ENCODE measurements at places on chromosomes 4 and X.

DNA sequence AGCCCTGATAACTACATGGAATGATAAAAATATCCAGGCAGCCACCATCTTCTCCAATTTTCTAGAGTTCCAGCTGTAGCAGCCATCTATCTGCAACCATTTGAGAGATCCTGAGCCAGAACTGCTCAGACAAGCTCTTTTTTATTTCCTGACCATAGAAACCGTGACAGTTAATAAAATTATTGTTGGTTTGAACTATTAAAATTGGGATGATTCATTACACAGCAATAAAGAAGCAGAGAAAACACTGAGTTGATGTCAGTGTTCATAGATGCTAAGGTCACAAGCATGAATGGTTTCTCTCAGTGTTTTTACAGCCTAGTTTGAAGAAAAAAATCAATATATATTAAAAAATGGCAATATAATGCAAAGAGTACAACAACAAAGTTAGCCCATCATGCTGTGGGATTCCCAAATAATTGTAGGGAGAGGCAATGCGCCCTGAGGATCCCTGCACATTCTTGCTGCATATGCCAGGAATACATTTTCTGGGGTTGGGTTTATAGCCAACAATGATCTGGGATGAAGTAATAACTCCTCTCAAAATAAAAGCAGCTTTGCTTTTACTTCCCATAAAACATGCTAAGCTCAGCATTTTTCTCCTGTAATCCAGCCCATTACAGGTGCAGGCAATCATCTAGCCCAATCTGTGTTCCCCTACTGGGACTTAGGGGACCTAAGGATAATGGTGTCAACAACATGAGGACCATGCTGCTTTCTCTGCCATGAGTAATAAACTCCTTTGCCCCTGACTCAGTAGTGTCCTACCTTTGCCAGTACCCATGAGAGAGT lies 84.0 kb downstream of the PABPC4L start:
- no peak for DNase-seq

GRCh38 chr4:18882468-18882867 lies 860.9 kb upstream of the LCORL start:
- no peak for DNase-seq

DNA sequence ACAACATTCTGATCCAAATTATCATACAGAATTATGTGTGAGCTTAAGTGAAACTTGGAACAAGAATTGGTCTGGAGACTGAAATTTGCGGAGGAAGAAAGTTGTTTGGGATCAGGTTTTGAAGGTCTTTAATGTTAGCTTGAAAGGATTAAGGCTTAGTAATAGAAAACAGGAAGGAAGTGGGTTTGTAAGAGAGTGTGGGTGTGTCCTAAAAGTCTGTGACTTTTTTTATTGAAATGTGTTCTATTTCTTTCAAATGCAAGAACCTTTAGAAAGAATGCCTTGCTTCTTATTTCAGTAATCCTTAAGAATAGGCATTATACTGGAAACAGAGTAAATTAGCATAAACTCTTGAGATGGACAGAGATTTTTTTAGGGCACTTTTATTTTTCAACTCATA lies 198.0 kb downstream of the GALNTL6 start:
- no peak for DNase-seq

DNA sequence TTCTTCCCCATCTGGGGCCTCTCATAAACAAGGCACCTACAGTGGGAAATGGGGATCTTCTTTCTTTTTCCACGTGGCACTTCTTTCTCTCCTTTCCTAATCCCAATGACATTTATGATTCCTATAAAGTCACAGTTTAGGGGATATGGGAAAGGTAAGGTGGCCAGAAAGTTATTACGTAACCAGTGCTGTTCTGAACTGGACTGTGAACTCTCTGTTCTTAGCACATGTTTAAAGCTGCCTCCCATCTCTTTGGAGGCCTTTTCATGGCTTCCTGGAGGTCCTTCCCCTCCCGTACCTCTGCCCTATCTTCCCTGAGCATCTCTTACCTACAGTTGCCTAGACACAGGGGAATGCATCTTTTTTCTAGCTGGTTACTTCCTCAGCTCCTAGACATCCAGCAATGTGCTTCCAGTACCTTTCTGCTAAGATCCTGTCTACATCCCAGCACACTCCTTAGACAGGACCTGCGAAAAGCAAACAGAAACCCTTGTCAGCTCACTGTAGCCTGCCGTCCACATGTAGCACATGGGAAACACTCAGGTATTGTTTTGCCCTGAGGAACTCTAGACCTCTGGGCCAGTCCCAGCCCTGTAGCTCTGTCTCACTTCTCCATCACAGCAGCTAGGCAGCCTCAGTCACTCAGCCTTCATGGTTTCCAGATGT lies 195.4 kb downstream of the NWD2 start:
- DNase-seq: no peak

GRCh38 chr4:18419780-18420179 lies 398.2 kb upstream of the LCORL start:
- DNase-seq: peak; percentile 63

DNA sequence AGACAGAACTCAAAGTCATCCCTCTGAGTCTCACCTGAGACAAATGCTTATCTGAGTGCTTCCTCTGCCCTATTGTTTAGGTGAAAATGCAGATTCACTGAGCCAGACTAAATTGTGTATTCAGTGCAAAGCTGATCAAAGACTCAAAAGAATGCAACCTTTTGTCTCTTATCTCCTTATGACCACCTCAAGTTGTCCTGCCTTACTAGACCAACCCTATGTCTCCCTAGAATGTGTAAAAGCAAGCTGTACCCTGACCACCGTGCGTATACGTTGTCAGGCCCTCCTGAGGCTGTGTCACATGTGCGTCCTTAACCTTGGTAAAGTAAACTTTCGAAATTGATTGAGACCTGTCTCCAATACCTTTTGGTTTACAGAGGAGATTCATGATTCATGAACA lies 63.6 kb upstream of the SH3RF1 start:
- DNase-seq: no peak

DNA sequence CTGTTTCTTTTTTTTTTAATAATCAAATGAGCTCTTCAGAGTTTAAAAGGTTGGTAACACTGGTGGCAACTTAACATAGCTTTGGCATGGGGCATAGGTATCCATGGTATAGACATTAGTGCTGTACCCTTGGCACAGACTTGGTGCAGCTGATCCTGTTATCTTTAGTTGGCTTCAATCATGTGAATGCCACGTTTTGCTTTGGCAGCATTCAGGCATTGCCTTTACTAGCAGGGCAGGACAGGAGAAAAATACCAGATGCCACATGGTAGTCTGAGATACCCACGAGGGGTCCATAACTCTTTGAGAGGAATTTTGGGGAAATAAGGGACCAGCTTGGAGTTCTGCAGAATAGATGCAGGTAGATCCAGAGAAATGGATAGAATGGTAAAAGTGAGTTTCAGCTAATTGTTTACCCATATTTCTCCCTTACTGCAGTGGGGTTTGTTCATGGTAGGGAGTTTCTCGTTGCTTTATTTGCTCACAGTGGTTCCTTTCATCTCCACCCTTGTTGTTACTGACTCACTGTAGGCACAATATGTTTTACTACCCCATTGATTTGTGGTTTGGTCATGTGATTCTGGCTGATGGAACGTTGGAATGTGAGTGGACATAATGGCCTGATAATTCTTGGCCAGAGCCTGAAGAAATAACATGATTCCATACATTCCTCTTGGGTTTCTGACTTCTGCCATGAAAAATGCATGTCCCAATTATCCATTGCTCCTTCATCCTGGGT lies 342.7 kb downstream of the GLUD2 start:
- no peak for DNase-seq

GRCh38 chr4:172412851-172413580 lies 599.8 kb downstream of the GALNTL6 start:
- DNase-seq: no peak

GRCh38 chrX:68721991-68722860 lies 74.8 kb downstream of the STARD8 start:
- DNase-seq: no peak

- DNase-seq: no peak
These were observed 75.8 kb downstream of the TSPAN7 start for GRCh38 chrX:38636949-38637819.

DNA sequence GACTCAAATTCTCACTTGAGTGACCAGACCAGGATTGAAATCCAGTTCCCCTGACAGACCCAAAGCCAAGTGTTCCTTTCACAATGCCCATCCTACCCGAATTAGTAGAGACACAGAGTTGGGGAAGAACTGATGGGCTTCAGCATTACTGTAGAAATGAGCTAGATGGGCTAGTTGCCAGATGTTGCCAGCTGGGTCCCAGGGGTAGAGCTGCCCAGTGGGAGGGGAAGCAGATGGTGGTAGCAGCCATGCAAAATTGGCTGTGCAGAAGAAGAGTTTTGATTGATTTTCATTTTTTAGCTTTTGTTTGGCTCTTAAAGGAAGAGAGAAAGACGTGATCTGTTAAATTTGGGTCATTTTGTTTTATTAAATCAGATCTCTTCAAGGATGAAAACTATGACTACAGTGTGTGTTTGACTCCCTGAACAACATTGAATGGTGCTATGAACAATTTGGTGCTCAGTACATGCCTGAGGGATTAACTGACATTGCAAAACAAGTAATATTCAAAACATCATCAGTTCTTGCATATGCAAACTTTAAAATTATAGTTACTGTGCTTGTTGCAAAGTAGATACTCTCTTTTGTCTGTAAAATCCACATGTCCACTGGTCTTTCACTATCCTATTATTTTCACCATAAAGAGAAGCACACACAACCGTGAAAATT lies 86.0 kb downstream of the PARM1 start:
- DNase-seq: no peak

Measured in GM12865 (cell line).